Fibroblast of lung (primary cell): ENCODE measurements at places on chromosomes 5 and 9. TPM values are rescaled to one million over a fixed set of nuclear protein-coding genes. Genes with fewer than 3 reads are reported as not detected.
A peak's percentile ranks its signal among the peaks of the same experiment; 100 is the strongest.

DNA sequence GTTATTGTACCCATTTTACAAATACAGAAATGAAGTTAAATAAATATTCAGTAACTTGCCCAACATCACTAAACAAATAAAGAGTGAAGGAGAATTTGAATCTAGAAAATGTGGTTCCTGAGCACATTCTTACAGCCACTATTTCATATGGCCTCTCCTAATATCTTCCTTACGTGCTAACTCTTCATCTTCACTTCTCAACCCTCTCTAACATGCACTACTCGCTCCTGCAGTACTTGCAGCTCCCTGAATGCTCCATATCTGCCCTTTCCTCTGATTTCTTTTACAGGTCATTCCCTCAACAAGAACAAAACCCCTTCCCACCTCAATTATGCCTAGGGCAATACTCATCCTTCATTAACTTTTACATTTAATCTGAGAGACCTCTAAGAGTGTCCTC, 711.5 kb downstream of the CETN3 start:
- H3K27ac ChIP-seq, result no peak overlapping the region
- DNase-seq, result no peak
- H3K4me1 ChIP-seq, result no peaks in the 10 kb centered on the region
- no peak overlapping the region for H3K4me3 ChIP-seq
- no peaks in the 10 kb centered on the region for H3K27me3 ChIP-seq

GRCh38 chr9:89448821-89449220, 49.1 kb downstream of the SEMA4D start:
- H3K27ac ChIP-seq, result no peak overlapping the region
- H3K27me3 ChIP-seq, result no peaks in the 10 kb centered on the region
- no peak for DNase-seq
- no peaks in the 10 kb centered on the region for H3K4me1 ChIP-seq
- no peaks in the 10 kb centered on the region for H3K36me3 ChIP-seq

GRCh38 chr9:32579706-32580331, 6.9 kb upstream of the NDUFB6 start:
- no peaks in the 10 kb centered on the region for H3K27me3 ChIP-seq
- DNase-seq, result peak; percentile 72
- H3K36me3 ChIP-seq, result no peaks in the 10 kb centered on the region
- no peak overlapping the region for H3K4me3 ChIP-seq
- H3K4me1 ChIP-seq, result no peaks in the 10 kb centered on the region

Gene TPM2
- 696 and 1,003 TPM in 2 replicates for total RNA-seq

Gene LMX1B
- not detected in 2 replicates for total RNA-seq

GRCh38 chr5:72818866-72819534, 2.5 kb downstream of the TNPO1 start:
- H3K4me3 ChIP-seq, result no peak overlapping the region
- no peaks in the 10 kb centered on the region for H3K27me3 ChIP-seq
- no peaks in the 10 kb centered on the region for H3K36me3 ChIP-seq
- DNase-seq, result peak; percentile 73
- peaks cover 4% of the 10 kb centered on the region for H3K4me1 ChIP-seq
- peak overlapping the region; percentile 4 for H3K27ac ChIP-seq

GRCh38 chr5:135220394-135221186, 178.4 kb downstream of the MACROH2A1 start:
- DNase-seq, result no peak
- H3K27me3 ChIP-seq, result peaks cover 3% of the 10 kb centered on the region
- H3K4me3 ChIP-seq, result no peak overlapping the region
- no peak overlapping the region for H3K27ac ChIP-seq

Gene GLDC
- 0.51 and 0.83 TPM in 2 replicates for total RNA-seq

Gene C5orf46
- not detected in 2 replicates for total RNA-seq

- DNase-seq, result peak; percentile 84
- H3K4me3 ChIP-seq, result peak overlapping the region; percentile 22
- no peaks in the 10 kb centered on the region for H3K27me3 ChIP-seq
These were observed 12.1 kb downstream of the TMEM245 start for GRCh38 chr9:109107402-109108240.

- H3K27me3 ChIP-seq, result no peaks in the 10 kb centered on the region
- H3K4me1 ChIP-seq, result no peaks in the 10 kb centered on the region
- H3K4me3 ChIP-seq, result peak within 1 kb of the TSS; percentile 66
- H3K36me3 ChIP-seq, result peaks cover 13% of the 10 kb centered on the region
These were observed at the start of gene B4GALT7 for GRCh38 chr5:177599731-177600507. Gene B4GALT7 (plus strand): TSS chr5:177600132. CDS start chr5:177600211, 79 bp downstream.

DNA sequence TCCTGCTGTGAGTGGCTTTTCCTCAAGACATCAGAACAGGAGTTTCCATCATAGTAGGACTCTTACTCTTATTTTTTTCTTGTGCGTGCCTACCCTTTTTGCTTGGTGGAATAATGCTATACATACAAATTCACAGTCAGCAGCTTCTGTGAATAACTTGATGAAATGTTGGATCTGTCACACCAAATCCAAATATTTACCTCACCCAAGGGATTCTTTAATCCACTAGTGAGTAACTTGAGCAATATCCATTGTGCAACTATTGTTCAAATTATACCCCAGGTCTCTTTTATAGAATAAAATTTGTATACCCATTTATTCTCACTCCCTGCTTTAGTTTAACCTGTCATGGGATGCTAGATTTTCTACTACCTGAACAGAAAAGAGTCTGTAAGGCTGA, 1078.3 kb upstream of the EDIL3 start:
- H3K4me1 ChIP-seq, result no peaks in the 10 kb centered on the region
- no peaks in the 10 kb centered on the region for H3K27me3 ChIP-seq
- no peaks in the 10 kb centered on the region for H3K36me3 ChIP-seq
- H3K4me3 ChIP-seq, result no peak overlapping the region
- H3K27ac ChIP-seq, result no peak overlapping the region

Gene PCDHGA10
- 7.4 and 10.2 TPM in 2 replicates for total RNA-seq

Gene KCTD16
- 1.0 and 1.2 TPM in 2 replicates for total RNA-seq

GRCh38 chr5:543755-544674, 19.8 kb upstream of the SLC9A3 start:
- H3K4me1 ChIP-seq, result no peaks in the 10 kb centered on the region
- H3K36me3 ChIP-seq, result no peaks in the 10 kb centered on the region

DNA sequence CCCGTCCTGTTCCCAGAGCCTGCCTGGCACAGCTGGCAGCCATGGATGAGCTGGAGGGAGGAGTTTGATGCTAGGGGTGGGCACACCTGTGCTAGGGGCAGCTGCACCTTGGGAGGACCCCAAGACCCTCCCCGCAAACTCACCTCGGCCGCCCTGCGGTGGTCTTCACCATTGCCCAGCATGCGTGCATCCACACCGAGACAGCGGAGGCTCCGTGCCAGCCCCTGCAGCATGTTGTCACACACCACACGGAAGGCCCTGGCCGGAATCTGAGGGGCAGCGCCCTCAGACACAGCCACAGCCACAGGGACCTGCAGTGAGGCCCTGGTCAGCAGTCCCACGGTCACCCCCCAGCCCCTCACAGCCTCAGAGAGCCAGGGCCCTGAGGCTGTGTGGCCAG, 45.9 kb upstream of the NRARP start:
- no peaks in the 10 kb centered on the region for H3K27me3 ChIP-seq
- H3K4me3 ChIP-seq, result no peak overlapping the region
- no peak overlapping the region for H3K27ac ChIP-seq
- no peaks in the 10 kb centered on the region for H3K4me1 ChIP-seq
- no peaks in the 10 kb centered on the region for H3K36me3 ChIP-seq

- peak overlapping the region; percentile 49 for H3K4me3 ChIP-seq
- peak overlapping the region; percentile 86 for H3K27ac ChIP-seq
- H3K27me3 ChIP-seq, result no peaks in the 10 kb centered on the region
These were observed 751 bp upstream of the RIC1 start for GRCh38 chr9:5628183-5628529.

DNA sequence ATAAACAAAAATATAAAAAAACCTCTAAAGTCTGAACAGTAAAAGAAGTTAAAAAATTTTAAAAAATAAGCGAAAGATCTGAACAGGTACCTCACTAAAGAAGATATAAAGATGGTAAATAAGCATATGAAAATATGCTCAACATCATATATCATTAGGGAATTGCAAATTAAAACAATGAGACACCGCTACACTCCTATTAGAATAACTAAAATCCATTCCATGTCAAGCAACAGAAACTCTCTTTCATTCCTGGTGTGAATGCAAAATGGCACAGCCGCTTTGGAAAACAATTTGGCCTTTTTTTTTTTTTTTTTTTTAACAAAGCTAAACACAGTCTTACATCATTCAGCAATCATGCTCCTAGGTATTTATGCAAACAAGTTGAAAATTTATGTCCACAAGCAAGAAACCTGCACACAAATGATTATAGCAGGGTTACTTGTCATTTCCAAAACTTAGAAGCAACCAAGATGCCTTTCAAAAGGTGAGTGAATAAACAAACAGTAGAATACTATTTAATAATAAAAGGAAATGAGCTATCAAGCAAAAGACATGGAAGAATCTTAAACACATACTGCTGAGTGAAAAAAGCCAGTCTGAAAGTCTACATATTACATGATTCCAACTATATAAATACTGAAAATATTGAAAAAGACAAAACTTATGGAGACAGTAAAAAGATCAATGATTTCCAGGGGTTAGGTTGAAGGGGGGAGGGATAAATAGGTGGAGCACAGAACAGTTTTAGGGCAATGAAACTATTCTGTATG, 22.1 kb downstream of the ANXA1 start:
- no peak overlapping the region for H3K4me3 ChIP-seq
- peaks cover 6% of the 10 kb centered on the region for H3K4me1 ChIP-seq
- H3K27ac ChIP-seq, result no peak overlapping the region
- no peaks in the 10 kb centered on the region for H3K36me3 ChIP-seq

GRCh38 chr9:69949396-69949795, 94.3 kb upstream of the MAMDC2 start:
- H3K36me3 ChIP-seq, result no peaks in the 10 kb centered on the region
- no peak overlapping the region for H3K27ac ChIP-seq
- H3K4me3 ChIP-seq, result no peak overlapping the region
- peaks cover 14% of the 10 kb centered on the region for H3K4me1 ChIP-seq

DNA sequence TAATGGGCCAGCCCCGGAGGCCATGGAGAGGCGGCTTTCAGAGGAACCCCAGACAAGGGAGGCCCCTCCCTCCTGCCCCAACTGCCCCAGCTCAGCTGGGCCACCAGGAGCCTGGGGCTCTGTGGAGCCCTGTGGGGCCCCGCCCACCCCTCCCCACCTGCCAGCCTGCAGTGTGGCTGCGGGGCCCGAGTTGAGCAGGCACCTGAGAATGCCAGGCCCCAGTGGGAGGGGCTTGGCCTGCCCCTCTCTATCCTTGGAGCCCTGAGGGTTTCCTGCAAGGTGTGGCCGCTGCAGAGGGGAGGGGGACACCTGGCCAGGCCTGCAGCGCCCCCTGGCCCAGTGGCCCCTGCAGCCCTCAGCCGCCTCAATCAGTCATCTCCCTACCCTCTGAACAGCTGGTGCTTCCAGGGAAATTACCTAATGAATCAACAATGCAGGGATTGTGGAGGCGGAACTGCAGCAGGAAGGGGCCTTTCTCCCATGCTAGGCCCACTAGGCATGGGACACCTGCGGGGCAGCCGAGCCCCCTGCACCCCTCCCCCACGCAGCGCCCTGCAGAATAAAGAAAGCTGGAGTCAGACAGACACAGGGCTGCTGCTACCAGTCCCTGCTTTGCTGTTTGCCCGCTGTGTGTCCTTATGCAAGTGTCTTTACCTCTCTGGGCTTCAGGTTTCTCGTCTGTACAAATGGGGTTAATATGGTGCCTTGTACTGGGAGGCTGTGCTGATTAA, 48.0 kb downstream of the LMX1B start:
- no peak for DNase-seq
- H3K4me3 ChIP-seq, result no peak overlapping the region
- no peaks in the 10 kb centered on the region for H3K4me1 ChIP-seq

Gene EFCAB9
- total RNA-seq, result not detected in 2 replicates

Gene AGXT2
- total RNA-seq, result not detected in 2 replicates

- peaks cover 23% of the 10 kb centered on the region for H3K4me1 ChIP-seq
- DNase-seq, result no peak
- no peak overlapping the region for H3K4me3 ChIP-seq
- no peak overlapping the region for H3K27ac ChIP-seq
- peaks cover 3% of the 10 kb centered on the region for H3K27me3 ChIP-seq
These were observed 2.5 kb upstream of the HSPB3 start for GRCh38 chr5:54453046-54453445.

- H3K27me3 ChIP-seq, result no peaks in the 10 kb centered on the region
- no peak overlapping the region for H3K27ac ChIP-seq
- peak; percentile 56 for DNase-seq
- no peak overlapping the region for H3K4me3 ChIP-seq
- H3K4me1 ChIP-seq, result no peaks in the 10 kb centered on the region
These were observed 98.9 kb downstream of the CFAP95 start for GRCh38 chr9:69919461-69920061.

GRCh38 chr5:58407042-58407719, 52.7 kb downstream of the PLK2 start:
- no peaks in the 10 kb centered on the region for H3K27me3 ChIP-seq
- H3K27ac ChIP-seq, result no peak overlapping the region
- DNase-seq, result peak; percentile 53
- peaks cover 3% of the 10 kb centered on the region for H3K4me1 ChIP-seq
- H3K4me3 ChIP-seq, result no peak overlapping the region
